Left renal cortex interstitium (tissue), 4 donors: ENCODE measurements at places on chromosomes 2 and 18. TPM values are rescaled to one million over a fixed set of nuclear protein-coding genes. Genes with fewer than 3 reads are reported as not detected.
A peak's percentile ranks its signal among the peaks of the same experiment; 100 is the strongest.

GRCh38 chr2:96159084-96159830, 14.0 kb upstream of the DUSP2 start:
- DNase-seq, result no peak

DNA sequence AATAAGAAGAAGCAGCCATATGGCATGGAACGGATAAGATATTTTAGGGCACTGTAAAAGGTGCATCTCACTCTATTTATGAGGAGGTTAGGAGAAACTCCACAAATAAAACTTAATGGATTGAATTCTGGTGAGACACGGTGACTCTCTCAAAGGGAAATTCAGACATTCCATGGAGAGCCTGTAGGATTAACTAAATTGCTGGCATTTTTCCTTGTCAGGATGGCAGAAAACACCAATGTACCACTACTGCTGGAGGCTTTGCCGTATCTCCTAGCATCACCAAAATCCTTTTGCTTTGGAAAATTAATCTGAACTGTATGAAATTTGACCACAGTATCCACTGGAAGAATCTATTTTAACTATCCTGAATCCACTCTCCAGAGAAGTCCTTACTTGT, 79.3 kb downstream of the RBM43 start:
- no peak for DNase-seq

POTEJ gene
- polyA plus RNA-seq, result not detected

ACMSD gene
- 36.4 TPM for polyA plus RNA-seq

DNA sequence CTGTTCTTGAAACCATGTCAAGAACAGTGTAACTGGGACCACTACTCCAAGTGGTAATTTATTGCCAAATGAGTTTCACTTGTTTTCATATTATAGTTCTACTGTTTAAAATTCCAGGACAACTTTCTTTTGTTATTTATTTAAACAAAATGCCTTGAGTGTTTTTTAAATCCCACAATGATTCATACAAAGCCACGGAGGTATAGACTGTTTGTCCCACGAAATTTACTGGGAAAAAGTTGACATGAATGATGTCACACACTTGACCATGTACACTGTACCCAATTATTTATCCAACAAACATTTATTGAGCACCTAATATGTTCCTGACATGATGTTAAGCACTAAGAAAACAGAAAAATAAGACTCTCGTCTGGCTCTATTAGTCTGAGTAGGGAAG, 243.9 kb upstream of the SIX2 start:
- DNase-seq, result no peak

DNA sequence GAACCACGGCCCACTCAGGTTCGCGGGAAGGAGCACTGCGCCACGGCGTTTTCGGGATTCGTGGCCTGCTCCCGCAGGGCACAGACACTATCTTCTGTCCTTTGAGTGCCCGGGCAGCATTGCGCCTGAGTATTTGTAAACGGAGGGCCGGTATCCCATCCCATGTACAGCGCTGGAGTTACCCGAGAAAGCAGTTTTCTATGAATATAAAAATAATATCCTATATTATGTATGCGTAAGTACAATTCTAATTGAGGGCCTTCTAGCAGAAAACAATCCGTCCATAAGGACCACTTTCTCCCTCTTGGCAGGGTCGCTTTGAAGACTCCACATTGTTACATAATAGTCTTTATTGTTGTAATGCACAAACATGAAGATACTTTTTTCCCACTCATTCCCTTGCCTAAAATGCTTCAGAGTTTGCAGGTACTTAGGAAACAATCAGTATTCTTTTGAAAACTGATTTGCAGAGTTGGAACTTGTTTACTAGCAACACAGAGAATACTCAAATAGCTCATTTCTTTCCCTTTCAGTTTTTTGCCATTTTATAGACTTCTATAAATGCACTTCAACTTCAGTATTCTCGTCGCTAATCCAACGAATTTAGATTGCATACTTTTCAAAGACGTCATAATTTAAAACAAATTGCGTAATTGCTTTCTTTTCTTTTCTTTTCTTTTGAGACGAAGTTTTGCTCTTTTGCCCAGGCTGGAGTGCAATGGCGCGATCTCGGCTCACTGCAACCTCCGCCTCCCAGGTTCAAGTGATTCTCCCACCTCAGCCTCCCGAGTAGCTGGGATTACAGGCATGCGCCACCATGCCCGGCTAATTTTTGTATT, 1.0 kb upstream of the REV1 start:
- peak; percentile 23 for DNase-seq

IL36A gene
- polyA plus RNA-seq, result not detected

DNA sequence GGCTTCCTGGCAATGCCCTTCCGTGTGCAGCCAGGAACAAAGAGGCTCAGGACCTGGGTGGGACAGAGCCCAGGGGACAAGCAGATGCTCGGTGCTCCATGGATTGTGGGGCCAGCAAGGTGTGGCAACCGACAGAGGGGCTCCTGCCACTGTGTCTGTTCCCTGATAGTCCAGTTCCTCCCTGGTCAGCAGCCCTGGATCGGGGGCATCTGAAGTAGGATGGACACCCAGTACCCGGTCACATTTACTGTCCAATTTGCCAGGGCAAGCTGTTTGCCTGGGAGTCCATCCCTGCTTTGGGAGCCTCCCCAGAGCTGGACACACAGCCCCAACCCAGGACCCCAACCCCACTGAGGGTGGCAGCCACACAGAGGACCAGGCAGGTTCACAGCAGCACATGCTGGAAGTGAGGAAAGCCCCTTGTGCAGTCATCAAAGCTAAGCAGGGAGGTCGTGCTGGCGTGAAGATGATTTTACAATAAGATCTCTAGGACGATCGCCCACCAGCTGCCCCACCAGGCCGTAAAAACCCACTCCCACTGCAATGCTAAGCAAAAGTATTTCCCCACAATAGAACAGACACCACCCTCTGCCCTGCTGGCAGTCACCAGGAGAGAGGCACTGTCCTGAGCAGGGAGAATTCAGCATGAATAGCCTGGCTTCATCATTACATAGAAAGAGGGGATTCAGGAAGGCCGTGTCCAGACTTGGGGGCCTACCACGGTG, 141.7 kb downstream of the NDUFA10 start:
- DNase-seq, result no peak

- DNase-seq, result no peak
Observed at GRCh38 chr2:112491946-112492345, 10.0 kb downstream of the TTL start.

GRCh38 chr18:2882201-2882600, 35.4 kb downstream of the EMILIN2 start:
- no peak for DNase-seq

KCNF1 gene
- polyA plus RNA-seq, result 1.4 TPM

DNA sequence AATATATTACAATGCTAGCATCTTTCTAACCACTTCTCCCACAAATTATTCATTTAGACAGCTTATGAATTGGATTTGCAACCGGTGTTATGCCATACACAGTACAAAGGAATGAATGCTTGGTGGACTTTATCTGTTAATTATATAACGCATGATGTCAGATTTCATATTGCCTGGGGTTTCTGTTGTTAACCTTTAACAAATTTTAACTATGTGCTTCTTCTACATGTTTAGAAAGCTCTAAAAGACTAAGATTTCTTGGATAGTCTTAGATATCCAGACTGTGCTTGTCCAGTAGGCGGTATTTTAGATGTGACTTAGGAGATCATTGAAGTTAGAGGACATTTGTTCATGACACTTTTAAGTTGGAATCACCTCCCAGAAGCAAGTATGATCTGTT, 976.3 kb downstream of the TMEM182 start:
- DNase-seq, result no peak

MGAT4A gene
- polyA plus RNA-seq, result 26.6 TPM

CDH20 gene
- polyA plus RNA-seq, result 4.0 TPM

DNA sequence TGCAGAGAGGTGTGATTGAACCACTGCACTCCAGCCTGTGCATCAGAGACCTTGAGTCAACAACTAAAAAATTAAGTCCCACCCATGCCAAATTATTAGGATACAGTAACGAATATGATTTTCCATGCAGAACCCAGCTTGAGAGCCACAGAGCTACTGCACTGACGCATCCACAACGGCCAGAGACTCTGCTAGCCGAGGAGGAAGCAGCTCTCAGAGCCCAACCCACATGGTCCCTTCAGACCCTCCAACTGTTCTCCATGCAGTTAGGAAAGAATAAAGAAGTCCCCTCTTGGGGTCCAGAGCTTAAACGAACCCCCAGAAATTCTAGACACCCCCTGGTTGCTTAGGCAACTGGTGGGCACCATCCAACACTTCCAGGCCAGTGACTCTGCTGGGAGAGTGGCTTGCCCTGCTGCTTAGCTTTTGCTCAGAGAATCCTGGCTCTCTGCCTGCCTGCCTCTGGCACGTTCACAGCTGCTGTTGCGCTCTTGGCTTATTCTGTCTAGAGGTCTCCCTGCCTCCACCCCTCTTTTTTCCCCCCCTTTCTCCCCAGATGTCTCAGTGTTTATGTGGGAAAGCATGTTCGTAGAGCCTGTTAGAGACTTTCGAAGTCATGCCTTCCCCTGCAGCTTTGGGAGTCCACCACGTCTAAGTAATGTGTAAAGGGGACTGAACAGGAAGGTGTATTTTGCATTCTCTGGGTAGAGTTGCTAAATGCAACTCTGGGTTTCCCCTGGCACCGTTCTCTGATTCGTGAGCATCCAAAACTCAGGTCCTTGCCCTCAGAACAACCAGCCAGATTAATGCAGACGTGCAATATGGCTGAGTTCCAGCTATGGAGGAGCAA, 26.0 kb upstream of the SP3 start:
- DNase-seq, result no peak

DNA sequence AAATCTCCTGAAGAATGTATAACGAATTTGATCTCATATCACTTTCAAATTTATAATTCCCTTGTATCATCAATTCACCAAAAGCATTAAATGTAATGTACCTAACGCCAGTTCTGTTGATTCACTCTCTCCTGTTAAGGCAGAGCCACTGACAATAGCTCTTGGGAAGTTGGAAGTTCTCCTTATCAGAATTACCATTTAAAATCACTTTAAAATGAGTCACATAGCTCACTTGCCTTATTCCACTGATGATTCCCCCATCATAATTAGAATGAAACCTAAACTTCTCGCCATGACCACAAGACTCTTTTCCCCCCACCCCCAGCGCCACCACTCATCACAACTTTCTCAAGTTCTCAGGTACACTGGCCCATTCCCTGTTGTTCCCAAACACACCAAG, 117.1 kb downstream of the PID1 start:
- no peak for DNase-seq

- DNase-seq, result no peak
Observed at GRCh38 chr2:237044281-237044680, 41.4 kb upstream of the COPS8 start.

- no peak for DNase-seq
Observed at GRCh38 chr2:205612636-205613035, 69.7 kb upstream of the NRP2 start.

DNA sequence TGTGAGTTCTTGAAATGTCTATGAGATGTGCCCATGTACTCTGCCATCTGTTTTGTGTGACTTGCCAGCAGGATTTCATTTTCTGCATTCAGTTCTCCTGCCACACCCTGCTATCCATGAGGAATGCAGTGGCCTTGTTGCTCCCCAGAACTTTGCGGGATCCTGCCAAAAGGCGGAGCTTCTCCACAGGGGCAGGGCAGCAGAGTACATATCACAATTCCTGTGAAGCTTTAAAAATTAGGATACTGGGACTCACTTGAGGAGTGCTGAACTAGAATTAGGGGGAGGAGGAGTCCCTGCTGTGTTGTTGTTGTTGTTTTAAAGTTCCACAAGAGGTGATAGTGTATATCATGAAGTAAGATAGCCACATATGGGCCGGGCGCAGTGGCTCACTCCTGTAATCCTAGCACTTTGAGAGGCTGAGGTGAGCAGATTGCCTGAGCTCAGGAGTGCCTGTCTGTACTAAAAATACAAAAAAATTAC, 76.4 kb downstream of the TANC1 start:
- no peak for DNase-seq

DNA sequence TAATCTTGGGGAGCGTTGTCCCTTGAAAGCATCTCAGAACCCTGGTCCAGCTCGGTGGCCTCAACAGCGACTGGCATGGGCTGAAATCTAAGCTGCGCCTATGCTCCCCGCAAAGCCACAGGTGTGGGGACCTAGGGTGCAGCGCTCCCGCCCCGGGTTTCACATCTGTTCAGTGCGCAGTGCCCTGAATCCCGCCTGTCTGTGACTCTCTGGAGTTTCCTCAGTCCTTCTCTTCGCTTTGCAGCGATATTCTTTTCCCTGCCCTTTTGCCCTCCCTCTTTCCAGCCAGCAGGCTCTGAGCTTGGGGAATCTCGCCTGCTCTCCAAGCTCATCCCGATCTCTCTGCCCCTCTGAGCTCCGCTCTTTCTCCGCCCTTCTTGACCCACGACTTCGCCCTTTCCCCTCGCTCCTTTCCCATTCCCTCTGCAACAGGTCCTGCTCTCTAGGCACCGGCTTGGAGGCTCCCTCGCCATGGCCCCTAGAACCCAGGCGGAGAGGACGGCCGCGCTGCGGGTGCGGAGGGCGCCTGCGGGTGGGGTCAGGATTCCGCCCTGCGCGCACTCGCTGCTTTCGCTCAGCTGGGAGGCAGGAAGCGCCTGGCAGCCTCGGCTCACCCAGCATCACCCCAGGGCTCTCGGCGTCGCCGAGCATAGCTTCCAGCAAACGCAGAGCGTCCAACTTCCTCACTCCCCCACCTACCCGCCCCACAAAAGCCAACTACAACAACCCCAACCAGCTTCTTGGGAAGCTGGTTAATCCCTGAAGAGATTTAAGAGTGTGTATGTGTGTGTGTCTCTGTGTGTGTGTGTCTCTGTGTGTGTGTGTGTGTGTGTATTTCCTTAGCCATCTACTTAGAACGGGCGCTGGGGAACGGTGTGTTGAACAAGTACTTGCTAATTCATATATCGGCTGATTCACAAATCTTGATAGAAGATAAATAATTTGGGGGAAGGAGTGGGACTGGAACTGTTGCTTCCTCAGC, 1.1 kb downstream of the GRP start:
- no peak for DNase-seq

EGR4 gene
- polyA plus RNA-seq, result not detected

- DNase-seq, result no peak
Observed at GRCh38 chr2:136207030-136207623, 89.2 kb upstream of the CXCR4 start.

- peak; percentile 1 for DNase-seq
Observed at GRCh38 chr2:71223767-71224333, 3.1 kb downstream of the PAIP2B start.

GALNT1 gene
- 69.0 TPM for polyA plus RNA-seq

ESPNL gene
- 2.1 TPM for polyA plus RNA-seq

DNA sequence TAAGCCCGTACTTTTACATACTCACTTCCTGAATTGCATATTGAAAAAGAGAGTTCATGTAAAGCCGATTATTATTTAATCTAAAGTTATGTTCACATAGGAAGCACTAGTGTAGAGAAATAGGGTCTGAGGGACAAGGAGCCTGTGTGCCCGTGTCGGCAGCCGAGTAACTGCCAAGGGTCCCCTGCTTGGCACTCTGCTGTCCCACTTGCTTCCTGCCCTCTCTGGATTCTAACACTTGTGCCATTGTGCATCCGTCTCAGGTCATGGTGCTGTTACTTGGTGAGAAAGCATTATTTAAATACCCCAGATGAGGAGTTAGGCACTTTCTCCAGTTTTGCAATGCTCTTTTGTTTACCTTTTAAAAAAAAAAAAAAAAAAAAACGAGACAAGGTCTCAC, 236.3 kb downstream of the AGAP1 start:
- no peak for DNase-seq
